ENCODE measurements at places on chromosomes 7 and 10.

DNA sequence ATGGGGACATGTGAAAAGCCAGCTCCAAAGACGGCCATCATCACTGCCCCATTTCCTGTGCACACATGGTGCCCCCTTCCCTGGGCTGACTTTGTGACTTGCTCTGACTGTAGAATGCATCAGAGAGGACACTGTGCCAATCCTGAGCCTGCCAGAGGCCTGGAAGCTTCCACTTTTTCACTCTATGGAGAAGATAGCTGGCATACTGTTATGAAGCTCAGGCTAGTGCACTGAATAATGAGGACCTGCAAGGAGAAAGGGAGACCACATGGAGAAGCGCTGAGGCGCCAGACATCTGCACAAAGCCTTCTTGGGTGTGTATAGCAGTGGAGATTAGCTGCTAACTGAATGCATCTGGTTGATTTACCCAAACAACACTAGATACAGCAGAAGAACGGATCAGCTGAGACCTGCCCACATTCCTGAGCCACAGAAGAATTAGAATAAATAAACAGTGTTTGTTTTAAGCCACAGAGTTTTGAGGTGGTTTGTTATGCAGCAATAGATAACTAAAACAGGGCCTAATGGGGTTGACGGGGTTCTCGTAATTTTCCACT lies 58.9 kb upstream of the C10orf90 start:
- no peak for DNase-seq

GRCh38 chr10:93501650-93502049 lies 5.2 kb downstream of the CEP55 start:
- DNase-seq: no peak

GRCh38 chr10:13704964-13705363 lies 118.2 kb downstream of the PRPF18 start:
- DNase-seq: no peak

- peak; percentile 86 for DNase-seq
Observed at GRCh38 chr7:155066417-155066950, 3.6 kb upstream of the HTR5A start.

DNA sequence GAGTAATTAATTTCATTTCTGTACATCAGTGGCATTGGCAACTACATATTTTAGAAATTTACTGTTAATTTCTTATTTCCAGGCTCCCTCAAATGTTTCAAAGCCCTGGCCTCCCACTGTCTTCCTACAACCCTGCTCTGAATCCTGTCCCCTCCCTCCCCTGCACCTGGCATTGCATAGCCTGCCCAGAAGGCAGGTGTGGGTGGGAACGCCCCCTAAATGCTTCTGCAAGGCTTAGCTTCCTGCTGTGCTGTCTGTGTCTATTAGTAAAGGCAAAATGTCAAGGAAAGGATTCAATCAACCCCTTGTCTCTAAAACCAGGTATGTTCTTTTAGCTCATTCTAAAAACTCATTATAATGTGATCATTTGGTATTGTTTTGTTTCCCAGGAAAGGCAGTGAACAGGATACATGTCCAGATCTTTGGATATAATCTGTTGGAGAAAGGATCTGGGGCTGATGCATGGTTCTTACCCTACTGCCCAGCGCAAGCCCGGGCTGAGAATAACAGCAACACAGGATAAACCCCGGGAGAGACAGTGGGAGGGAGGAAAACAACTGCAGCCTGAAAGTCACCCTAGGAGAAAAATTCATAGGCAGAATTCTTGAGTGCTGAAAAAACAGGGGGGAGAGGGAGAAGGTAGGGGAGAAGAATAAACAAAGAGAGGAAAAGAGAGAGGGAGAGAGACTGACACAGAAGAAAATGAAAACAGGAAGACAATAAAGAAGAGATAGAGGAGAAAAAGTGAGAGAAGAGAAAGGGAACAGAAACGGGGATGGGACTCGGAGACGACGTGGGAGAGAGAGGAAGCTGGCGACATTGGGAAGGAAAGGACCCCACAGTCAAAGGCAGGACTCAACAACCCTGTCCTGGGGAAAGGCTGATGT lies 589 bp downstream of the ZNF488 start:
- DNase-seq: no peak

- DNase-seq: peak; percentile 1
Observed at GRCh38 chr7:107815254-107815882, 12.3 kb upstream of the SLC26A3 start.

GRCh38 chr10:132807621-132808049 lies 21.7 kb upstream of the NKX6-2 start:
- no peak for DNase-seq

DNA sequence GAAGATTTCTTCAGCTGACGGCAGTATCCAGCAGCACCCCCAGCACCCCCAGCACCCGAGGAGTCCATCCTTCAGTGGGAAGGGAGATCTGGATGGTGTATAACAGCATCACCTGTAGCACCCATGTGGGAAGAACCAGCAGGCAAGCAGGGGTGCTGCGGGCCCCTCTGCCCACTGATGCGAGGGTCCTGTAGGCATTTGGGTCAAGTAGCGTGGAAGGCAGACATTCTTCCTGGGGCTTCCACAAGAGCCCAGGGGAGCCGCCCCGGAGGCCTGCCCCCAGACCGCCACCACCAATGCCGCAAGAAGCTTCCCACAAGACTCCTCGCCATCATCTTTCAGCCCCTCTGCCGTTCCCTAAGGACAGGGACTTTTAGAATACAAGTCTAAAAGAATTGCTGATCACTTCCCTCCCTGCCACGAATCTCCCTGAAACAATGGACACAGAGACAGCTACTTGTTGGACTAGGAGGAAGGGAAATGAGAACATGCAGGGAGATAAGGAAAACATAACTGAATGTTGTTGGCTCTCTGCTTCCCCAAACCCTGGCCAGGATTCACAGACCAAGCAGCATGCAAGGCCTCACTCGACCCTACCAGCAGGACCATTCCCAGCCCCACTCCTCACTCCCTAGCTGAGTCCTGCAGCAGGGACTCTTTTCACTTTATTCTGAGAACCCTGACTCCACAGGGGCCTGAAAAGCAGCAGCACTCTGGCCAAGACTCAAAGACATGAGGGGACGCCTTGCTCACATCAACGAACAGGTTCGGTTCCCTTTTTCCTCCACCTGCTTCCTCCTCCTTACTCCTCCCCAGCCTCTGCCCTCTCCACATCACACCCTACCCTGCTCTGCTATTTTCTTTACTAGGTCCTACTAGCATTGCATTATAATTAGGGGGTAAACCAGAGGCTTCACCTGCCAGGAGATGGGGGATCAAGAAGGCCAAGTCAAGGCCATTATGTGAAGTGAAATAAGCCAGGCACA lies 164.5 kb downstream of the HERPUD2 start:
- no peak for DNase-seq

- peak; percentile 18 for DNase-seq
Observed at GRCh38 chr7:155234158-155234492, 63.6 kb upstream of the INSIG1 start.

- no peak for DNase-seq
Observed at GRCh38 chr10:5508786-5509185, 9.4 kb upstream of the CALML5 start.

DNA sequence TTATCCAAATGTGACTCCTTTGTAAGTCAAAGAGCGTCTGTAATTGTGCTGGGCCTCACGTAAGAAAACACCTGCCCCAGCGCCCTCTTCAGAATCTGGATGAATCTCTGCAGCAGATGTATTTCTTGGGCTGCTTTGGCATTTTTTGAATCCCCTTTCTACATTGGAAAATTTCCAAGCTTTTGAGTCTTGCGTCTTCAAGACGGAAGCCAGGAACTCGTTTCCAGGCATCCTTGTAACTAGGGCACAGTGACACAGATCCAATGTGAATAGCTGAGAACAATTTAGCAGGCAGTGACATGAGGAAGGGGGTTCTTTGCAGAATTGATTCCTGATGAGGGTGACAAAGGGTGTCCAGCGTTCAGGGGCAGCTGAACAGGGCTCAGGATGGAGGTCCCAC lies 862.3 kb downstream of the TYW1 start:
- no peak for DNase-seq

- DNase-seq: no peak
Observed at GRCh38 chr7:158469396-158470051, 118.1 kb downstream of the PTPRN2 start.

- DNase-seq: no peak
Observed at GRCh38 chr7:833601-834258, 1.5 kb downstream of the SUN1 start.

DNA sequence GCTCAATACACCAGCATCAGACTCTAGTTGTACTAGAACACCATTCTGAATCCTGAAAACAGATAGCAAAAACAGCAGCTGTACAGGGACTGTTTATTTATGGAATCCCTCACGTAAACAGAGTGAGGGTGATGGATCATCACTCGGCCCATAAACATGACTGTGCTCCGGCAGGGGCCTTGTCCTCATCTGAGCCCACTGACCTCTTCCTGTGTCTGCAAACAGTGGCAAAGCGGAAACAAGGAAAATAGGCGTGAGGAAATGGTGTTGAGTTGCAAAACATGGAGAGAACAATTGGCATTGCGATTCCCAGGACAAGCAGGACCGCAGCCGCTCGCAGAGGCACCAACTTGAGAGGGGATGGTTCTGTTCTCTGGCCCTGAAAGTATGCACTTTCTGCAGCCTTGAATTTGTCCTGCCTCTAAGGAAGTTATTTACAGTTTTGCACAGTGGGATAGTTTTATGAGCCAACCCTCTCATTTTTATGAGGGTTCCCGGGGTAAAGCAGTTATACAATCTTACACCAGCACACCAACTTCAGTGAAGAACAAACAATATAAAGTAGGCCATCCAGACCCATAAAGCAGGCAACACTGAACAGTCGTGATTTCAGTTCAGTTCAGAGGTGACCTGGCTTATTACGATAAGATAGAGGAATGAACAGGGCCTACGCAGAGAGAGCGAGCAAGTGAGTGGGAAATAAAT lies 248.0 kb upstream of the FZD8 start:
- no peak for DNase-seq

GRCh38 chr10:100970914-100971811 lies 1.9 kb downstream of the SEMA4G start:
- no peak for DNase-seq

GRCh38 chr10:47452495-47453140 lies 31.3 kb downstream of the ANXA8 start:
- DNase-seq: no peak
